ENCODE measurements at places on chromosomes 5 and 9.

GRCh38 chr5:14720236-14720923 is 55.9 kb downstream of the OTULIN start:
- DNase-seq, result peak; percentile 58

DNA sequence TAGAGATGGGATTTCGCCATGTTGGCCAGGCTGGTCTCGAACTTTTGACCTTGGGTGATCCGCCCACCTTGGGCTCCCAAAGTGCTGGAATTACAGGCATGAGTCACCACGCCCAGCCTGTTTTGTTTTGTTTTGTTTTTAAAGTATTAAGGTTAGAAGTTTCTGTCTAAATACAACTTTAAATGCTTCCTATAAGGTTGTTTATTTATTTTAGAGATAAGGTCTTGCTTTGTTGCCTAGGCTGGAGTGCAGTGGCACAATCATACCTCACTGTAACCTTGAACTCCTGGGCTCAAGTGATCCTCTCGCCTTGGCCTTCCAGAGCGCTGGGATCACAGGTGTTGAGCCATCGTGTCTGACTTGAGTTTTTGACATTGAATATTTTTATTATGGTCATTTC is 11.4 kb downstream of the MRRF start:
- peak; percentile 14 for DNase-seq

GRCh38 chr5:139755892-139756671 is 39.5 kb upstream of the PSD2 start:
- no peak for DNase-seq

GRCh38 chr5:171426266-171426665 is 6.8 kb downstream of the FGF18 start:
- no peak for DNase-seq

Measured in cardiac fibroblast (primary cell).